ENCODE measurements at places on chromosomes 16 and 17.

GRCh38 chr17:74861662-74862107 is 2.0 kb upstream of the GRIN2C start:
- DNase-seq: no peak

DNA sequence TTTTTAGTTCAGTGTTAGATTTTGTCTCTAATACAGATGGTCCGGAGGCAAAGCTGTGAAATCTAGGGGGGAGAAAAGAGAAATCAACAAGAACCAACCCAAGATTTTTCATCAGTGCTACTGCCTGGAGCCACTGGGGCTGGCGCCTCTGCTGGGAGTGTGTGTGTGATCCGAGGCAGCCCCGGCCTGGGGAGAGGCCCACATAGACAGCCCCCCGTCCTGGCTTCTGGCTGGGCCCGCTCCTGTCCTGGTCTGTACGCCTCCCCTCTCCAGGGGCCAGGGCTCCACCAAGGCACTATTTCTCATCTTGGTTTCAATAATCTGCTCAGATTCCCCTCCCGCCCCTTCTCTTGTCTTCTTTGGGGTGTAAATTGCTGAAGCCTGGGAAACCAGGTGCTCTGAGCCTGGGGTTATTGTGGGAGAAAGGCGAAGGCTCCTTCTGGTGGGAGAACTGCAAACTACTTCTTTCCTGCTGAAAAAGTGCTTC is 7.8 kb downstream of the BAHCC1 start:
- no peak for DNase-seq

DNA sequence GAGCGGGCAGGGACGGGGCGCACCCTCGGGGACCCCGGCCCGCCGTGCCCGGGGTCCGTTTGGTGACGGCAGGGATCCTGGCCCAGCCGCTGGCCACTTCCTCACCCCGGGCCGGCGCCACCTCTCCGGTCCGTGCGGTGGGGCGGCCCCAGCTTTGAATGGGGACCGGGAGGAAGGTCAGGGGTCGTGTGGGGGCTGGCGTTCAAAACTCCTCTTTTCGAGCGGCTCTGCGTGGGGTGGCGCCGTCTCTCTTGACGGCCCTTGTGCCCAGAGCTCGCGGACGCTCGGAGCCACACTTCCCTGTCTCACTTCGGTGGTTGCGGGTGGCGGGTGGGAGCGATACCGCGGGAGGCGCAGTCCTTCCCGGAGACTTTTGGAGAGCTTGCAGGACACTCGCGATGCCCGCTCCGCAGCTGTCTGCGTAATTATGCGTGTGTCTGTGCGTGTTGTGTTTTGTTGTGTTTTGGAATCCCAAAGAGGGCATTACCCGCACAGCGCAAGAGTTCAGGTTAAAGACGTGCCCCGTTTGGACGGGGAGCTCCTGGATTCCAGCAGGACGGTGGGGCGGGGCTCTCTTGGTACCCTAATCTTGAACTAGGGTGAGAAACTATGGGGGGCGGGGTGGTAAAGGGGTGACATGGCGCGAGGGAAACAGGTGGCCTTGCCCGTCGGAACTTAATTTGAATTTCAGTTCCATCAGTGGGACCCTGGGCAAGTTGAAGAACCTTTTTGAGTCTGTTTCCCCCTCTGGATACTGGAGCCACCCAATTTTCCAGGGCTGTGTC is 637 bp downstream of the PLCG2 start:
- no peak for DNase-seq

DNA sequence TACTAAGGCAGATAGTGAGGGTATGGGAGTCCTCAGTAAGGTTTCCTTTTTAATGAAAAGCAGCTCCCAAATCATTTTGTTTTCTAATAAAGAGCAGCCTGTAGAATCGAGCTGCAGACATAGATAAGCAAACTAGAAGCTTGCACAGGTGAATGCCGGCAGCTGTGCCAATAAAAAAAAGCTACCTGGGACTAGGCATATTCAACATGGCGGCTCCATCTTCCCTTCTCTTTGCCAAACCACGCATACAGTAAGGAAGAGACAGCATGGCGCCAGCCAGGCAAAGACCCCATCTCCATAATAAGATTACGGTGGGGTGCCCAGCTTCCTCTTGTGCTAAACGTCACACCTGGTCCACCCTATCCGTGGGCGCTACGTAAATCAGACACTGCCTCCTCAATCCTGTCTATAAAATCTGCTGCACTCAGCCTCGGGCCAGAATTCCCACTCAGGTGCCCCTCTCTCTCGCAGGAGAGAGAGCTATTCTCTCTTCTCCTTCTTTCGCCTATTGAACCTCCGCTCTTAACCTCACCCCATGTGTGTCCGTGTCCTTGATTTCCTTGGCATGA is 92.7 kb upstream of the FA2H start:
- no peak for DNase-seq

GRCh38 chr16:1950559-1950958 is 3.9 kb downstream of the RPL3L start:
- no peak for DNase-seq

All from HEK293T (cell line).